ENCODE measurements at places on chromosomes 2 and 18. TPM values are rescaled to one million over a fixed set of nuclear protein-coding genes. Genes with fewer than 3 reads are reported as not detected.

XIRP2 gene
- polyA plus RNA-seq, result 0.04 TPM

GRCh38 chr2:41488888-41489287, 558.9 kb upstream of the PKDCC start:
- DNase-seq, result no peak

DNA sequence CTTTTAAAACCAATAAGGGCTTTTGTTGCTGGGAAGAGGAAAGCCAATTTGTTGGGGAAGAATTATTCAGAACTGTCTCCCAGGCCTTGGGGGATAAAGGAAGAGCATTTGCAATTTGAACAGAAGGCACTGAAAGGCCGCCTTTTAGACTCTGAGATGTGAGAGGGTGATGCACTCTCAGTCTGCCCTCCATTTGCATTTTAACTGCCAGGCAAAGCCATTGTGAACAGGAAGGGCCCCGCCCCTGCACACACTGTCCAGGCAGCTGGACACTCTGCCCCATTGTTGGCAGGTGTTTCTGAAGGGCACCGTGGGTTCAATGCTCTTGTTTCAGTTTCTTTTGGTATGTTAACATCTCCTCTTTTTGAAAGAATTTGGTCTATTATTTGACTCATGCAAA, 169.5 kb upstream of the COPS8 start:
- DNase-seq, result no peak

GRCh38 chr2:97931858-97932225, 63.9 kb downstream of the TMEM131 start:
- DNase-seq, result no peak

DNA sequence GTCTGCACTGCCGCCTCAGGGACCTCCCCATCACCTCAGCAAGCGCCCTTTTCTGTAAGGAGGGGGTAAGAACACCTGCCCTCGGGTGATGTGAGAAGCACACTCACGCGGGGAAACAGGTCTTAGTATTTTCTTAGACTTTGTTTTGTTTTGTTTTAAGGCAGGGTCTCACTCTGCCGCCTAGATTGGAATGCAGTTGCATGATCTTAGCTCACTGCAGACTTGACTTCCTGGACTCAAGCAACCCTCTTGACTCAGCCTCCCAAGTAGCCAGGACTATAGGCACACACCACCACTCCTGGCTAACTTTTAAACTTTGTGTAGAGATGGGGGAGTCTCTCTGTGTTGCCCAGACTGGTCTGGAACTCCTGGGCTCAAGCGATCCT, 37.1 kb downstream of the RAMP1 start:
- DNase-seq, result no peak
